ENCODE measurements at places on chromosomes 4 and X. TPM values are rescaled to one million over a fixed set of nuclear protein-coding genes. Genes with fewer than 3 reads are reported as not detected.

GRCh38 chr4:15945516-15945915 is 7.0 kb upstream of the FGFBP1 start:
- no peak for DNase-seq

DNA sequence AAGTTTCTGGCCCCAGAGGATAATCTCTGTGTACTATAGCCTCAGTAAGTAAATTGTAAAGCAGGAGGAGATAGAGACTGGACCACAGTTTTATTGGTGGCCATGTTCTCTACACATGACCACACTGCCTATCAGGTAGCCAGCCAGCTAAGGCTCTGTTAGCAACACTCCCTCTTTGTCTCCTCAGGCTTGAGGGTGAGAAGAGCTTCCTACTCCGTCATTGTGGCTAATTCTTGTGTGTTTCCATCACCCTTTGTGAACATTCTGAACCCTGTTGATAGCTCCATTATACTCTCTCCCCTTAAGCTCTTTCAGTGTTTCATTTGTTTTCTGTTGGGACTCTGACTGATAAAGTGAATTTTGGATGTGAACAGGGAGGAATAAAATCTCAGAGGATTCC is 233.4 kb downstream of the CFAP299 start:
- DNase-seq = no peak

DNA sequence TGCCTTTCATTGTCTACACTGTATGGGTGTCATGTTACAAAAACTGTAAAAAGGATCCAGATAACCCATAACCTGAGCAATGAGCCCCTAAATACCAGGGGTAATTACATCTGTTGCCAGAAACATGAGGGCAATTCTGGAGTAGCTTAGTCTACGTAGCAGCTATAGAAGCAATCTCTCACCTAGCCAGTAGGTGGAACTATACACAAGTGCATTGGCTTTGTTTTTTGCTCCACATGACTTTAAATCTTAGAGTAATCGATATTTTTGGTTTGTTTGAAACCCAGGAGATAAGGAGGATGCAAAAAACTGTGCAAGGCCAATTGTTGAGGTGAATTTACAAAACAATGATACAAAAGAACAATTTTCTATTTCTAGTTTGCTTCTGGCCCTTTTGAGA is 57.5 kb downstream of the GPR82 start:
- no peak for DNase-seq

GRCh38 chr4:107815158-107815557 is 9.6 kb upstream of the SGMS2 start:
- DNase-seq = no peak

DNA sequence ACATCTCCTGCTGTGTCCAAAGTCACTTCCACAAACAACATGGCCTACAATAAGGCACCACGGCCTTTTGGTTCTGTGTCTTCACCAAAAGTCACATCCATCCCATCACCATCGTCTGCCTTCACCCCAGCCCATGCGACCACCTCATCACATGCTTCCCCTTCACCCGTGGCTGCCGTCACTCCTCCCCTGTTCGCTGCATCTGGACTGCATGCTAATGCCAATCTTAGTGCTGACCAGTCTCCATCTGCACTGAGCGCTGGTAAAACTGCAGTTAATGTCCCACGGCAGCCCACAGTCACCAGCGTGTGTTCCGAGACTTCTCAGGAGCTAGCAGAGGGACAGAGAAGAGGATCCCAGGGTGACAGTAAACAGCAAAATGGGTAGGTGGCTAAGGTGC is 123.9 kb downstream of the PDLIM5 start:
- DNase-seq = no peak

GRCh38 chr4:128597500-128597899 is 212.0 kb upstream of the JADE1 start:
- DNase-seq = no peak

GRCh38 chrX:68749426-68749825 is 79.4 kb upstream of the EFNB1 start:
- no peak for DNase-seq

DNA sequence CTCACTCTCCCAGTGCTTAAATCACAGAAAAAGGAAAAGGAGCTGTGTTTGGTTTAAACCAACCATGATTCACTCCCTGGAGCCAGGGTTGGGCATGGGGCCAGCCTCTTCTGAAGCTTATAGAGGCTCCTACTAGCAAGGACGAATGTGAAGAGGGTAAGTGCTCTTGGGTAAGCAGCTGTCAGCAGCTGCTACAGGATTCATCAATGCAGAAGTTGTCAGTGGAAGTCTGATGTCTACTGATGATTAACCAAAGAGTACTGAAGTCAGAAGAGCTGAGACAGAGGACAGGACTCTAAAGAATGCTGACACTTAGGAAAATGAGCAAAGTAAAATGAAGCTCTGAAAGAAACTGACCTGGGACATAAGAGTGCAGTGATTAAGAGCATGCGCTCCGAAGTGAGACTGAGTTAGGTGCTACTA is 32.7 kb upstream of the JADE1 start:
- DNase-seq = no peak

GRCh38 chr4:3809028-3809427 is 42.8 kb downstream of the ADRA2C start:
- DNase-seq = no peak

DNA sequence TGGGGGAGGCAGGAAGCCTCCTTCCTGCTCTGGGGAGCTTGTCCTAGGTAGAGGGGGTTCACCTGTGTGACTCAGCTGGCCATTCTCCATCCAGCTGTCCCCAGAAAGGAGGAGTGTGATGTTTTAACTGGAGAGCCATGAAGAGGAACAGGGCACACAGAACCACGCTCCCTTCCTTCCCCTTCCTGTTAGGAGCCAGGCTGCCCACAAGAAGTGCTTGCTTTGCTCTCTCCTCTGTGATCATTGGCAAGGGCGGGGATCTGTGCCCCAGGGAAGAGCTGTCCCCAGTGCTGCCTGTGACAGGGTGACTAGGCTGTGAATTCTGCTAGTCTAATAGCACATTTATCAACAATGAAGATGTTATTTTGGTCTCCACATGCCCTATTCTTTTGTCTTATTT is 169.6 kb upstream of the GATB start:
- DNase-seq = no peak

- DNase-seq = no peak
These were observed 129.6 kb downstream of the ZNF330 start for GRCh38 chr4:141350122-141350905.

Gene SPARCL1
- 441 TPM for total RNA-seq

Gene SSX4B
- not detected for total RNA-seq

DNA sequence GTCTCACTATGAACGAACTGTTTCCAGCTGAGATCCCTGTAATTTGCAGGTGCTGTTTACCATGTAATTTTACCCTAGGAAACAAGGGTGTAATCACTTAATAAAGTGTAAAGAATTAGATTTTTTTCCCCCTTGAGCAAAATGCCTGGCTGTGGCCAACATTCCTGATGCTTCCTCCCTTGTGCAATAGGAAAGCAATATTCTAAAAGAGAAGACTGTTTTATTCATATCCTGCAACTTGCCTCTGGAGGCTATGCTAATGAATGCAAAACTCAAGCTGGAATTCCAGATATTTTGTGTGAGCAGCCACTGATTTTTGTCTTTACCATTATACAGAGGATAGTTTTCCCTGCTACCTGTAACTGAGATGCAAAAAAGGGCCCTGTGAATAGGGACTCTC is 98.0 kb downstream of the AWAT2 start:
- DNase-seq = no peak

Gene IQSEC2
- total RNA-seq = 18.0 TPM

Gene NOX1
- not detected for total RNA-seq

DNA sequence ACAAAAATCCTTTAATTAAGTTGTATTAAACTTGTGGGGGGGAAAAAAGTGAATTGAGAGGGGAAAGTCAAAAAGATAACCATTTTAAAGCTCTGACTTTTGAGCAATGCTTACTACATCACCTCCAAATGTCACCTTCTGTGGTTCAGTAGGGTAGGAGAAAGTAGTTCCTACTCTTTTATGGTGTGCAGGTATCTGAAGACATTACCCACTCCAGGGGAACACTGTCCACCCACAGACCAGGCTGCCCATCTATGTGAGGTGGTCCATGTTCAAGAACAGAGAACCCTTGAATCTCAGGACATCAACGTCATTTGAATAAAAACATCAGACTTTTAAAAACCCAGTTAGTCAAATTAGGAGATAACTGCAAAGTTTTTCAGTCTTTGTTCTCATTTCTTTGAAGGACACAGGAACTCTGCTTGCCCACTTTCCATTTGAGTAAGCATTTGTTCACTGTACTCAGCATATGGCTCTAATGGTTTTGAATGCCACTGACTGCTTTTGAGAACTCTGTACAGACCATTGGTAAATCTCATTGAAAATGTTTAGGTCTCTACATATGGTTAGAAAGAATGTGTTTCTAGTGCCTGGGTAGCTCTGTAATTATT is 18.4 kb downstream of the NMU start:
- DNase-seq = no peak

DNA sequence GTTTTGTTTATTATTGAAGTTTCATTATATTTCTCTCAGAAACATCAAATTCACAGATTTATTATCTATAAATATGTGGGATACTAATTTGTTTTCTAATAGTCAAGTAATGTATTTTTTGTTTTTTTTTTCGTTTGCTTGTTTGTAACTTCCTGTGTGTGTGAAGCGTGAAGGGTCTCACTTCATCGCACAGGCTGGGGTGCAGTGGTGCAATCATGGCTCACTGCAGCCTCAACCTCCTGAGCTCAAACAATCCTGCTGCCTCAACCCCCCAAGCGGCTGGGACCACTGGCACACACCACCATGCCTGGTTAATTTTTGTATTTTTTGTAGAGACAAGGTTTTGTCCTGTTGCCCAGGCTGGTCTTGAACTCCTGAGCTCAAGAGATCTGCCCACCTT is 55.1 kb downstream of the SH3RF1 start:
- no peak for DNase-seq

DNA sequence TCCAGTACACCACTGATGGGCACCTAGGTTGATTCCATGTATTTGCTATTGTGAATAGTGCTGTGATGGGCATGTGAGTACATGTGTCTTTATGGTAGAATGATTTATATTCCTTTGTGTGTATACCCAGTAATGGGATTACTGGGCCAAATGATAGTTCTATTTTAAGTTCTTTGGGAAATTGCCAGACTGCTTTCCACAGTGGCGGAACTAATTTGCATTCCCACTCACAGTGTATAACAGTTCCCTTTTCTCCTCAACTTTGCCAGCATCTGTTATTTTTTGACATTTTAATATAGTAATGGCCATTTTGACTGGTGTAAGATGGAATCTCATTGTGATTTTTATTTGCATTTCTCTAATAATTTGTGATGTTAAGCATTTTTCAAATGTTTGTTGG is 25.9 kb downstream of the CC2D2A start:
- no peak for DNase-seq

Gene SPATA4
- not detected for total RNA-seq

DNA sequence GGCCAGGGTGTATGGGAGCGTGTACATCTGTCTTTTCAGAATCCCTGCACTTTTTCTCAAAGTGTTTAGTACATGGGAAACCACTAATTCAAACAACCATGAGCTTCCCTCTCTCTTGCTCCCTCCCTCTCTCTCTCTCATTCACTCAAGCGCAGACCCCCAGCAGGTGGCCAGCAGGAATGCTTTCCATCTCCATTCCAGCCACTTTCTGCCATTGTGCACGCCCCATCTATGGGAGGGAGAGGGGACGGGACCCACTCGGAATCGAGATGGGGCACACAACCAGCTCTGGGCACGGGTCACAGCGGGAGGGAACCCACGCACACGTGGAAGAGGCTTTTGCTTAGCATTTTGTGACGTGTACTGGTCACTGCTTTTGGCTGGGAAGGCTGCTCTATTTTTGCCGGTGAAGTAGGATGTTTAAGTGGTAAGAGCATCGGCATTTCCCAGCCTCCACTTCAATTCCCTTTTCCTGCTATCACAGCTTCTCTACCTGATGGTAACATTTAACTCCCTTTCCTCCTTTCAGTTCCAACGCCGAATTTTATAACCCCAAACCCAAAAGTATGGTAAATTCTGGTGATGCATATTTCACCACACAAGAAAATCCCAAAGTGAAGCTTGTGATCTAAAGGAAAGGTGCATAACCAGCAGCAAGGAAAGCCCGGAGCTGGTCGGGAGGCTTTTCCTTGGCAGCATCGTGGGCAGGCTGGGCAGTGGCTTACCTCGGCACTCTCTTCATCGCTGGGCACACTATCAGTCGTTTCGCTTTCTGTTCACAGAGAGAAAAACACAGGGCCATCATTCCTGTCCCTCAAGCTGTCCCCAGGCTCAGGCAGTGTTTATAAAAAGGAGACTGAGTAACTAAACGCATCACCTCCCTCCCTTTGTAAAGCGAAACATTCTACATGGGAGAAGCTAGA is 84.1 kb downstream of the IRF2 start:
- no peak for DNase-seq

GRCh38 chr4:33171873-33172525 is 2451.8 kb downstream of the PCDH7 start:
- no peak for DNase-seq

Gene TMPRSS11D
- not detected for total RNA-seq

Gene TMEM156
- total RNA-seq = 0.62 TPM

Gene SGMS2
- 43.6 TPM for total RNA-seq

GRCh38 chr4:188551156-188551555 is 411.9 kb downstream of the TRIML1 start:
- no peak for DNase-seq

DNA sequence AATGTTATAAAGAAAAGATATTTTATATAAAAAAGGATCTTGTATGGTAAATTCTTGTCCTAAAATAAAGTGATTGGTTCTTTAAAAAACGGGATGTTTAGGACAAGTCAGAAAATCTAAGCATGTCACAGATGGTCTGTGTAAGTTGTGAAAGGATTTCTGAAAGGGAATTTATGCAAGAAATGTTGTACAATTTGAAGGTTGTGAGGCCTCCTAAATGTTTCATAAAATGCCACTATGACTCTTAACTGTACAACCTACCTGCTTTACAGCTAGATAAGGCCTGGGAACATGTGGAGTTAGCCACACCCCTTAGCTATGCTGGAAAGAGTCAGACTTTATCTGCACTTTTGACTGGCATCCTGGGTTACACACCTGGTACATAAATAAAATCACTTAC is 951.5 kb upstream of the POU3F4 start:
- no peak for DNase-seq

Gene GRIA3
- 7.1 TPM for total RNA-seq

Gene ETDB
- not detected for total RNA-seq

DNA sequence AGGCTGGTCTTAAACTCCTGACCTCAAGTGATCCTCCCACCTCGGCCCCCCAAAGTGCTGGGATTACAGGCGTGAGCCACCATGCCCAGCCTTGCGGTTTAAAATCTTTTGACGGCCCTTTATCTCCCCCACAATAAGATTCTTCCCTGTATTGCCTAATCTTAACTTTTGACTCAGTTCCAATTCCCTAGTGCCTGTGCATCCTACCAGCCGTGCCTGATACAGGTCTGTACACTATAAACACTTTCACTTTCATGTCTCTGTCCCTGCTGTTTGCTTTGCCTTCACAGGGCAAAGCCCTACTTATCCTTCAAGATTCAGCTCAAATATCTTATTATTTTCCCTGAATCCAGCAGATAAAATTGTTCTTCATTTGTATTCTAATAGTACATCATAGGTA is 74.6 kb downstream of the WDR44 start:
- DNase-seq = no peak

GRCh38 chrX:71910643-71910985 is at the start of gene NHSL2:
Gene NHSL2, plus strand, starts transcription at chrX:71910845.
- peak; percentile 67 for DNase-seq

Gene HSPA4L
- total RNA-seq = 12.6 TPM

Measured in sciatic nerve (tissue), 2 donors.